ENCODE measurements at places on chromosomes 11 and 22.

DNA sequence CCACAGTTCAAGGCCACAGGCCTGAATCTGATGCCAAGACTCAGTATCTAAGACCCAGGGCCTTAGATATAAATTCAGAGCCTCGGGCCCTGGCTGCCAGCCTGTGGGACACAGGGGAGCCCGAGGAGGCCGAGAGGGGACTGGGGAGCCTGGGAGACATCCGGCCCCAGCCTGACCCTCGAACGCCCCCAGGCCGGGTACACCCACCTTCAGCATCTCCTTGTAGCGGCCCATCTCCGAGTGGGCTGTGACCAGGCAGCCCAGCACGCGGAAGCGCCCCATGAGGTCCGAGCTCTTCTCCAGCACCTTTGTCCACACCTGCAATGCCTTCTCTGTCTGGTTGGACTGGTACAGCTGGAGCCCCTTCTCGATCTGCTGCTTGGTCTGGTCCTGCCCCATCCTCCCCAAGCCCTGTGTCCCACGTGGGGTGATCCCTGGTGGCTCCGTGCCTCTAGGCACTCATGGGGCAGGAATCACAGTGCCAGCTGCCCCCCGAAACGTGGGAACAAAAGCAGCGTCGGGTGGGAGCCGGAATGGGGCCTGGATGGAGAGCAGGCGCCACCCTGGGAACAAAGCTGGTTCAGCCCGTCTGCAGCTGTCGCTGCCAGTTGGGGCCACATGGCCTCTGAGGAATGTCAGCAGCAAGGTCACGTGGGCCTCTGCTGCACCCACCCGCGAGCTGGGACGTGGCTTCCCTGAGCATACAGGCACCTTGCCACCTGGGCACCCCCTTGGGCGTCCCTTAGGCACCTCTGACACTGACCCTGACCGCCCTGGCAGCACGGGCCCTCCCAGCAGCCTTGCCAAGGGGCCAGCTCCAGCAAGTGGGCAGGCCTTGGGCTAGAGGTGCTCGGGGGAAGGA, at the start of gene RAPSN:
Gene RAPSN (minus strand): TSS at position 571 of the 862 bp plus-strand sequence. CDS start 172 bp downstream, at position 399.
- no peak for DNase-seq

GRCh38 chr11:97280347-97280746, 890.5 kb downstream of the JRKL start:
- no peak for DNase-seq

GRCh38 chr11:131841925-131842635, 471.7 kb downstream of the NTM start:
- DNase-seq = no peak

GRCh38 chr22:41345807-41346335, 35.9 kb upstream of the TEF start:
- no peak for DNase-seq

- no peak for DNase-seq
These were observed 48.4 kb upstream of the CYP2D6 start for GRCh38 chr22:42178910-42179519.
